ENCODE measurements at places on chromosomes 4 and X. TPM values are rescaled to one million over a fixed set of nuclear protein-coding genes. Genes with fewer than 3 reads are reported as not detected.
A peak's percentile ranks its signal among the peaks of the same experiment; 100 is the strongest.

- DNase-seq, result no peak
Measured at GRCh38 chr4:29046781-29047180, 1673.4 kb upstream of the PCDH7 start.

DNA sequence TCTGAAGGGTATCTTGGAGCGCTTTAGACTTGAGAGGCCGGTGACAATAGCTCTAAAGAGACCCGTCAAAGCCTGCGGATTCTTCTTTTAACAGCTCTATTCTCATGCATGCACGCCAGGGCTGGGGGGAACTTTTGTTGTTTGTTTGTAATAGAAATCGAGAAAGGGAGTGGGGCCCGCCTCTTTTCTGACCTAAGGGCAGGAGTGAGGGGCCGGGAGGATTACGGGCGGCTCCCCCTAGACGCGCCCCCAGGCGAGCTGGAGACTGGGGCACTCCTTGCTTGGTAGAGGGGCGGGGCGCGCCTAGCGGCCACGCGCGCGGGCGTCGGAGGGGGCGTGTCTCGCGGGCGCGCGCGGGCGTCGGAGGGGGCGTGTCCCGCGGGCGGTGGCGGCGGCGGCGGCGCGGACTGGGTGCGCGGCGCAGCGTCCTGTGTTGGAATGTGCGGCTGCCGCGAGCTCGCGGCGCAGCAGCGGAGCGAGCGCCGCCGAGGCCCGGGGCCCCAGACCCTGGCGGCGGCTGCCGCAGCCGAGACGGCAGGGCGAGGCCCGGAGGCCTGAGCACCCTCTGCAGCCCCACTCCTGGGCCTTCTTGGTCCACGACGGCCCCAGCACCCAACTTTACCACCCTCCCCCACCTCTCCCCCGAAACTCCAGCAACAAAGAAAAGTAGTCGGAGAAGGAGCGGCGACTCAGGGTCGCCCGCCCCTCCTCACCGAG, at the start of gene REST:
TSS of gene REST (plus strand) at position 412 of the 717 bp plus-strand sequence. CDS start 2,739 bp downstream, outside the sequence.
- DNase-seq, result peak; percentile 78

DNA sequence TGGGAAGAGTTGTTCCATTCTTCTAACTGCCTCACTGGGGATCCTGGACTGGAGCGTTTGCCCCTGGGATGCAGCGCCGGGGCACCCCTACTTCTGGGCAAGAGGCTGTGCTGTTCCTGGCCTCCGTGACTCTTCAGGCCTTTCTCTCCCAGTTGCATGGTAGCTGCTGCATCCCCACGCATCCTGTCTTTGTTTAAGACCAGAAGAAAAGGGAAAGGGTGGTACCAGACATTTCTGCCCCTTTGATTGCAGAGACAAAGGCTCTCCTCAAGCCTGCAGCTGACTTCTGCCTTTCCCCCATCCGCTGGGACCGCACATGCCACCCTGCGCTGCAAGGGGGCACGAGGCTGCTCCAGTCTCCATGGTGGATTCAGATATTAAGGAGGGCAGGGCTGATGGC, 70.4 kb downstream of the SHROOM2 start:
- DNase-seq, result no peak

CYSLTR1 gene
- 2.4 TPM for total RNA-seq

SSX4 gene
- not detected for total RNA-seq

Data from left colon (tissue), 2 donors.